ENCODE measurements at places on chromosomes 3 and 15.

GRCh38 chr15:74531144-74531811, 9.7 kb upstream of the ARID3B start:
- no peak for DNase-seq

GRCh38 chr3:188082031-188082430, 71.9 kb upstream of the LPP start:
- no peak for DNase-seq

DNA sequence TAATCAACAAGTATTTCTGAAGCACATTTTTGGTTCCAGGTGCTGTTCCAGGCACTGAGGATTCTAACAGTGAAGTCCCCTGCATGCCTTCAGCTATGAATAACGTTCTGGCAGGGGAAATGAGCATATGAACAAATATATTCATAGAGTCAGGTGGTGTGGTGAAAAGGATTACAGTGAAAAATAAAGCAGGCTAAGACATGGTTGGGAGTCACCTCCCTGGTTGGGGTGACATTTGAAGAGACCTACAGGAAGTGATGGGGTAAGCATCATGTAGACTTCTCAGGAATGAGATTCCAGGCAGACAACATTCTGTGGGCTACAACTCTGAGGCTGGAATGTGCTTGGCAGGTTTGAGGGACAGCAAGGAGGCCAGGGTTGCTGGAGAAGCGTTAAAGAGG, 15.0 kb downstream of the FRMD4B start:
- DNase-seq = no peak

GRCh38 chr15:63994073-63994600, 52.1 kb downstream of the DAPK2 start:
- no peak for DNase-seq

- DNase-seq = no peak
Observed at GRCh38 chr3:197590313-197590962, 34.7 kb upstream of the BDH1 start.

GRCh38 chr3:146077181-146077580, 83.8 kb downstream of the PLOD2 start:
- no peak for DNase-seq

- no peak for DNase-seq
Observed at GRCh38 chr3:181623924-181624694, 87.6 kb upstream of the SOX2 start.

GRCh38 chr15:49888734-49889133, 230.3 kb downstream of the ATP8B4 start:
- no peak for DNase-seq

GRCh38 chr3:183967693-183968092, 50.0 kb downstream of the ABCC5 start:
- no peak for DNase-seq

- no peak for DNase-seq
Observed at GRCh38 chr3:160052385-160053047, 63.9 kb downstream of the IL12A start.

GRCh38 chr15:93515256-93516051, 426.4 kb upstream of the RGMA start:
- DNase-seq = no peak

- DNase-seq = no peak
Observed at GRCh38 chr3:177624528-177625495, 427.5 kb upstream of the TBL1XR1 start.

DNA sequence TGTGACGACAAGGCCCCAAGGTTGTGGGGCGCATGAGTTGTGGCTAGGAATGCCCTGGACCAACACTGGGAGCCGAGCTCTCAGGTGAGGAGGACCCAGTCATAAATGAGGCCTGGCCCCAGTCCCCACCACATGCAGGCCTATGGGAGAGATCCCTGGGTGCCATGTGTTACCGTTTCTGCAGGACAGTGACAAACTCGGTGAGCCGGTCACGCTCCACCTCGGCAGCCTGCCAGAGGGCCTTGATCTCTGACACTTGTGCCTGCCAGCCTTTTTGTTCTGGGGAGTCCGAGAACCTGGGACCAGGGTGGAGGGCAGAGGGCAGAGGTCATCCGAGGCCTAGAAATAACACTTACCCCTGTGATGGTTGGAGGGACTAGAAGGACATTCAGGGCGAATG, 27.7 kb upstream of the HHATL start:
- no peak for DNase-seq

Data from stimulated activated CD8-positive, alpha-beta memory T cell treated with anti-CD3 and anti-CD28 coated beads, Interleukin-7, amount 100 ng/mL, for 24 hours (primary cell).